Stimulated activated CD8-positive, alpha-beta memory T cell treated with anti-CD3 and anti-CD28 coated beads, Interleukin-7, amount 100 ng/mL, for 48 hours (primary cell): ENCODE measurements at places on chromosomes 1 and 21.

DNA sequence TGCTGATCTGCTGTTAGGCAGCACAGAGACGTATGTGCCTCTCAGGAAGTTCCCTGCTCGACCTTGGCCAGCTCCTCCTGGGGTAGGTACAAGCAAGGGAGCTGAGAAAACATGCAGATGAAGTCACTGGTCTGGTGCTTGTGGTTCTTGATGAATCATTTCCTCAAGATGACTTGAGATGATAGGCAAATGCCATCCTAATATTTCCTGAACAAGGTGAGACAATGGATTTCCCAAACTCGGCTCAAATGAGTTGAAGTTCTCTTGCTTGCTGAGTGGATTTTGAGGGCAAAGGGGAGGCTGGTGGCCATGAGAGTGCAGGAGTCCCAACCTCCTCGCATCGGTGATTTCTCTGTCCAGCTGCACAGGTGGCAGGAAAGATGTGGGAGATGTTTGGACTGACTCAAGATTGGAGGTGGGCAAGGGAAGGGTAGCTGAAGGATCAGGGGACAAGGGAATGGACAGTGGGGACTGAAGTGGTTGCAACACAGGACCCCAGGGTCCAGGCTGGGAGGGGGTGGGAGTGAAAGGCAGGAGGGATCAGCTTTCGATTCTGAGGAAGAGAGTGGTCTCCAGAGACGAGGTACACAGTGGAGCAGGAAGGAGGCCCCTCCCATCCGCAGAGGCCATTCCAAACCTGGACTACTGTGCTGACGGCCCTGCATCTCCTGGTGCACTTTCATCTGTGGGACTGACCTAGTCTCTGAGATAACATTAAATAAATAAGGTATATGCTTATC lies 63.9 kb downstream of the CAPN2 start:
- peak; percentile 43 for DNase-seq

DNA sequence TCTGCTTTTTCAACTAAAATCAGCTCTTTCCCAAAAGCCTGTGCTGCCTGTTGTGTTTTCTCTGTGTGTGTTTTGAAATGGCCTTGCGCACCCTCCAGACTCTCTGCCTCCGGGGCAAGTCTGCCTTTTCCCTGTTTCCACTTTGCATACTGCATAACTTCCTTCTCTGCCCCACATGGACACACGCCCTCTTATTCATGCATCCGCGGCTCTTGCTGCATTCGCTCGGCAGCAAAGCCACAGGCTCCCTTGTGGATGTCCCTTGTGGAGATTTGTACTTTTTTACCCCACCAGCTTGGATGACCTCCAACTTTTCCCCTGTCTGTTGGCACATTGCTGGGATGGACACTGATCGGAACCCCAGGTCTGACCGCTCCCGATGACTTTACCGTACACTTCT lies 147.6 kb downstream of the ADSS2 start:
- DNase-seq: no peak

- DNase-seq: no peak
Measured at GRCh38 chr21:26795866-26796329, 49.3 kb downstream of the ADAMTS1 start.

DNA sequence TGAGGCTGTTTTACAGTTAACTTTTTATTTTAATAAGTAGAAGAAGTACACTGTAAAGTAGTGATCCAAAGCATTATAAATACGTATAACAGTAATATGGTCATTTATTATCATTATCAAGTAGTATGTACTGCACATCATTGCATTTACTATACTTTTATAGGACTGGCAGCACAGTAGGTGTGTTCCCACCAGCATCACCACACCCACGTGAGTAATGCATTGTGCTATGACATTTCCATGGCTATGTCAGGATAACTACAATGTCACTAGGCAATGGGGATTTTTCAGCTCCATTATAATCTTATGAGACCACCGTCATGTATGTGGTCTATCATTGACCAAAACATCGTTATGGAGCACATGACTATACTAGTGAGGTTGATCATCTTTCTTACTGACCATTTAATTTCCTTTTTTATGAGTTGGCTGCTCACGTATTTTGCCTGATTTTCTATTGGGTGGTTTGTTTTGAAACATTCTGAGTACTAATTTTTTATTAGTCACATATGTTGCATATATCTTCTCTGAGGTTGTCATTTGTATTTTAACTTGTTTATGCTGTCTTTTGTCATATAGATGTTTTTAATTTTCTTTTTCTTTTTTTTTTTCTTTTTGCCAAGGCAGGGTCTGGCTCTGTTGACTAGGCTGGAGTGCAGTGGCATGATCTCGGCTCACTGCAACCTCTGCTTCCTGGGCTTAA lies 25.3 kb upstream of the SHCBP1L start:
- DNase-seq: no peak

GRCh38 chr1:242205622-242206489 lies 207.0 kb upstream of the MAP1LC3C start:
- no peak for DNase-seq

DNA sequence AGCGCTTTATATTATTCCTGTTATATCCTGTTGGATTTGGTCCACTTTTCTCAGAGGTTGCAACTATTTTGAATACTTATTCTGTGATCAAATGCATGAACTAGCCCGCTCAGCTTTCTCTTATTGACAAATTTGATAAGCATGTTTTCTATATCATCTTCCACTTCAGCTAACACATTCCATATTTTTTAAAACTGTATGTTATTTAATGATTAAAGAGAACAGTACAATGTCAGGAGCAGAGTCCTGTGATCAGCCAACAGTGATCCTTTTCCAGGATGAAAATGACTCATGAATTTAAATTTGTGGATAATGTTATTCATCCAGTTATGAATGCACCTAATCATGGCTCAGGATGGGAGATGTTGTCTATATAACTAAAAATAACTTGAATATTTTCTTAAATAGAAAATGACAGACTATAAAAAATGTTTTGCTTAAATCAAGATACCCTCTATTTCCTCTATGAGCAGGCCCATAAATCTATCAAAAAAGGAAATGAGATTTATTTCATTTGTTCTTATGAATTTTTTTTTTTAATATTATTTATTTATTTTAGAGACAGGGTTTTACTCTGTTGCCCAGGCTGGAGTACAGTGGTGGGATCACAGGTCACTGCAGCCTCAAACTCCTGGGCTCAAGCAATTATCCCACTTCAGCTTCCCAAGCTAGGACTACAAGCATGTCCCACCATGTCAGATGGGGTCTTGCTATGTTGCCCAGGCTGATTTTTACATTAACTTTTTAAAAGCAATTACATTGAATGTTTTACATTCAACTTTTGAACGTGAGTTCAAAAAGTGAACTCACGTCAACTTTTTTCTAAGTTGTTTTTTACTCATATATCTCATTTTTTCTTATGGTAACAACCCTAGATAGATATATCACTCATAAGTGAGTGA lies 12.5 kb downstream of the BPNT1 start:
- DNase-seq: no peak

DNA sequence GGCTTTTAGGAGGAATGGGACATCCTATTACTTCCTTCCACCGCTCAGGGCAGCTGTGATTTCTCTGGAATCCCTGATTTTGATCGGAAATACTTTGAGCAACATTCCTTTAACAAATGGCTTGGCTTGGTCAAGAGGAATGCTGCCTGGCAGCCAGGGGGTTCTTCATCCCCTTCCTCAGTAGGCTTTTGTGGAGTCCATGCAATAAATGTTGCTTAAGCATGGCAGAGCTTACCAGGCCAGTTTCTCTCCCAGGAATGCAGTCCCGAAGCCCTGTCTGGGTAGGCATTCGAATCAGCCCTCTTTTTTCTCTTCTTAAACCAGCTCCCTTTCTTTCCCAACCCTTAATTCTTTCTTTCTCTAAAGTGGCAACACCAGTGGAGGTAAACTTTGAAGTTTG lies 177.1 kb upstream of the KIAA0040 start:
- DNase-seq: no peak

DNA sequence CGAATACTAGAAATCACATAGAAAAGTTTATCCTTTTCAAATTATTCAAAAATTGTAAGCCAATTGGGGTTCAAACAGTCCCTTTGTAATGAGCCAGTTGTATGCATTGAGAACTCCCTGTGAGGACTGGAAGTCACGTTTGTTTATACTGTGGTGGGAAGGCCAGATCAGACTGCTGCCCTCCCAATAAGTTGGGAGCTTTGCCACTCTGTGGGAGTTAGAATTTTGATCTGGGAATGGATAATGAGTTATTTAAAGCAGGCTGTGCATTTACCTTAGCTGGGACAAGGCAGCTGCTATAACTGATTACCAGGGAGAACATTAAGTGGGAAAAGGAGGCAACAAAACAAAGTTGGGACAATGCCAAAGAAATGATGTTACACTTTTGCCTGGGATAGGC lies 178.8 kb downstream of the SDCCAG8 start:
- DNase-seq: no peak

DNA sequence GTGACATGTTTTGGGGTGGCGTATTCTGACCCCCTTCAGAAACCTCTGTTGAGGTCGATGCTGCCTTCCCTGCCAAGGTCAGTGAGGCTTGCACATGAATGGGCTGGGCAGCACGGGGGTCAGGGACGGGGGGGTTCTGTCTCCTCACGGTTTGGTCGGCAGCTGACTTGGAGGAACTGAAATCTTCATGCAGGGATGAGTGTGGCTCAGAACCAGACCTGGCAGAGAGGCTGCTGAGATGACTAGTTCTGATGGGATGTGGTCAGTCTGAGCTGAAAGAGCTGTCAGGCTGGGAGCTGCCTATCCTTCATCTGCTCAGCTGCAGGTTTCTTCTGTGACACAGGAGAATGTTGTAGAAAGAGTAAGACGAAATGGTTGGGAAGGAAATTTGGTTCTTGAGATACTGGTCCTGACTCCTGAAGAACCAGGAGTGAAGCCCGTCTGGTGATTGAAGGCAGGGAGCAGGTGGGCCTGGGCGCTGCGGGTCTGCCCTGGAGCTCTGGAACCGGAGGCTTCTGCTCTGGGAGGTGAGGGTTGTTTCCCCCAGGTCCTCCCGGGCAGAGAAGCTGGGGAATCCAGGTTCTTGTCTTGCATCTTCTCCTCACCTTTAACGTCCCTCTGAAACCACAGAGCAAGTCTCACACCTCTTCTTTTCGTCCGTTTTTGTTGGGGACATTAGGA lies 3.3 kb downstream of the SLX9 start:
- no peak for DNase-seq

- DNase-seq: no peak
Measured at GRCh38 chr1:61266738-61267137, 184.4 kb downstream of the NFIA start.

DNA sequence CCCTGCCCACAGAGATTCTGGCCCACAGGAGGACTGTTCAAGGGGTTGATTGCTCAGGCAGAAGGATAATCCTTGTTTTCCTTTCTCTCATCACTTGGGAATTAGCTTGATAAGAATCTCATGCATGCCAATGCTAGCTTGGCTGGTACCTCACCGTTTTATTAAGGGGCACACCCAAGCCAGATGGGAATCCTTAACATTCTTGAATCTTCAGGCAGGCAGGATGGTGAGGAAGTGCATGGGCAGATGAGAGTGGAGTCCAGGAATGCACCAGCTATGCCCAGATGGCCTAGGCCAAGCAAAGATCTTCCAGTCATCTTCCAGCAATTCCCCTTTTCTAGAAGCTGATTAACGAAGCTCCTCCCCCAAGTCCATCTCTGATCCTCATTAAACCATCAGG lies 4.1 kb upstream of the LCE7A start:
- DNase-seq: no peak

DNA sequence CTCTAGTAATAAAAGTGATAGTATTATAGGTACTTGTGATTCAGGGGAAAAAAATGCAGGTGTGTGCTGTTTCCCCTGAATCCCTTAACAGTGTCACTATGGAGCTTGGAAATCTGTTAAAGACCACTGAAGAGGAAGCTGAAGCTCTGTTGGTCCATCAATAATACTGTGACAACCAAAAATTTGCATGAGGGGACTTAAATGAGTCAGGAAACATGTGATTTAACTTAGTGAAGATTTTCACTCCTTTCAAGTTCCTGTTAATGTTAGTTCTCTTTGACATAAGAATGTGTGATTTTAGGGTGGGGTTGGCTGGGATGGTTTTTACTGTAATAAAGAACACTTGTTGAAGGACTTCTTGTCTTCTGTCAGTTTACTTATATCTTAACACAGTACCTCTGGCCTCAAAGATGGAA lies 32.0 kb downstream of the VANGL2 start:
- DNase-seq: no peak
